ENCODE measurements at places on chromosomes 1 and 21.

DNA sequence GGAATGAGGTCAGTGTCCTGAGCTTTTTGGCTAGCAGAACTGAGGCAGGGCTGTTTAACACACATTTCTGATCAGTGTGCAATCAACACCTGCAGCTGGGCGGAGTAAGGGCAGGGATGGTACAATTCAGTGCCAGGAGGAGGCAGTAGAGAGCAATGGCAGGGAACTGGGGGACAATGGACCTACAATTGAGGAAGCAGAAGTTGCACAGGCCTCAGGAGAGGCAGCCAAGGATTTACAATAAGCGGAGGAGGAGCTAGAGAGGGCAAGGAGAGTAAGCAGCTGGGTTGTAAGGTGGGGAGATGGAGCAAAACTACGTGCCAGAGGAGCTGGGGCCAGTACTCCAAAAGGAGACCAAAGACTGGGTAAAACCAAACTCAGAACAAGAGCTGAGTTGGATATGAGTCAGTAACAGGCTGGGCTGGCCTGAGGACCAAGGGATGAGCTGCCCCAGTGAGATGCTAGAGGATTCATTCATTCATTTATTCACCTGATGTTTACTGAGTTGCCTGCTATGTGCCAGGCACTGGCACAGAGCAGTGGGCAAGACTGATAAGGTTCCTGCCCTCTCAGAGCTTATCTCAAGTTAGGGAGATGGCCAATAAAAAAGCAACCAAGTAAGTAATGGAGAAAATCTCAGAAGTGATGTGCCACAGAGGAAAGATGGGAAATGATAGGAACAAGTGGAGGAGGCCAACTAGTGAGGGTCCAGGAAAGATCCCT, 10.4 kb upstream of the GALE start:
- peak; percentile 88 for ATAC-seq

- no peak for ATAC-seq
Measured at GRCh38 chr1:183004141-183004540, 19.1 kb upstream of the LAMC1 start.

DNA sequence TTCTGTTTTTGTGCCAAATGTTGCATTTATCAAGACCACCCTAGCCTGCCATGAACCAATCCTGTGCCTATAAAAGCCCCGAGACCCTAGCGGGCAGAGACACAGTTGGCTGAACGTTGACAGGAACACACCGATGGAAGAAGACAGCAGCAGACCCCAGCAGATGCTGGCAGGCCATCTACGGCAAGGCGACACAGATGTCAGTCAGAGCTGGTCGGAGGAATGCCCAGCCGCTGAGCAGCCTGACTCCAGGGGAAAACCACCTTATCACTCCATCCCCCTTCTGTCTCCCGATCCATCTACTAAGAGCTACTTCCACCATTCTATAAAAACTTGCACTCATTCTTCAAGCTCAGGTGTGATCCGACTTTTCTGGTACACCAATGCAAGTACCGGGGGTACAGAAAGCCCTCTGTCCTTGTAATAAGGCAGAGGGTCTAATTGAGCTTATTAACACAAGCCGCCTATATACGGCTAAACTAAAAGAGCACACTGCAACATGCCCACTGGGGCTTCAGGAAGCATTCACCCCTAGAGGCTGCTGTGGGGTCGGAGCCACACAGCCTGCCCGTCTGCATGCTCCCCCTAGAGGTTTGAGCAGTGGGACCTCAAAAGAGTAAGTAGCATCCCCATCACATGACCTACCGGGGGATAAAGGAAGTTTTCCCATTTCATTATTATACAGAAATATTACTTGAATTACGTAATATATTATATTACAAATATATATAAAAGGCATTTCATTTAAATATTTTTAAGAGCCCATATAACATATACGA, 1156.3 kb upstream of the B3GALT2 start:
- ATAC-seq = no peak

- ATAC-seq = no peak
Measured at GRCh38 chr1:41525891-41526587, 41.6 kb upstream of the EDN2 start.

- ATAC-seq = no peak
Measured at GRCh38 chr1:154743526-154744036, 126.5 kb downstream of the KCNN3 start.

DNA sequence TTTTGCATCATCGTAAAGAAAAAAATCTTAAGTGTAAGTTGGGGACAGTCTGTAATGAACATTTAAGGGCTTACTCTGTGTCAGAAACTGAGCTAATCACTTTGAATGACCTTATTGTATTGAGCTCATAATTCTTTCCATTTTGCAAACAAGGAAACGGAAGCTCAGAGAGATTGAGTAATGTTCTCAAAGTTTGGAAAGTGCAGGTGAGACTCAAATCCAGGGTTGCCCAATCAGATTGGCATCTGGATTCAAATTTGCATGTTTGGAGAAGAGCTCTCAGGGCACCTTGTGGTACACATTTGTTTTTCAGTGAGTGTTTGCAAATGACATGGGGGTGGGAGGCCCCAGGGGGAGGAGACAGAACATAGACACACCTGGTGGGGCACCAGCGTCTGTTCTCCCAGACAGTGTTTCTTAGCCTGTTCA, 8.0 kb downstream of the ALPL start:
- peak; percentile 32 for ATAC-seq

- ATAC-seq = peak; percentile 35
Measured at GRCh38 chr1:109040989-109041620, 797 bp downstream of the WDR47 start.

DNA sequence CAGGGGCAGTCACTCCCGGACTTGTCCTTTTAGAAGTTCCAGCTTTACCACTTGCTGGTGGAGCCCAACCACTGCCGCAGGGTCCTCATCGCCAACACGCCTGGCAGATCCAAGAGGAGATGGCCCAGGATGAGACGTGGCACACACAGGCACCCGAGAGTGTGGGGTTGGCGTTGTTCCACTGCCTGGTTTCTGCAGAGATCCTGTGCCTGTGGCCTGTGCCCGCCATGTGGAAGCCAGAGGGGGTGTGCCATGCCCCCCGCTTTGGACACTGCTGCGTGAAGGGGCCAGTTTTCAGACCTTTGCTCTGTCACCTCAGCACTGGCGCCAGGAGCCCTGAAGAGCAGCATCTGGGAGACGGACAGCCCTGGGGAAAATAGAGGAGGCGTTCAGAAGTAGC, 10.8 kb downstream of the CD46 start:
- no peak for ATAC-seq

- no peak for ATAC-seq
Measured at GRCh38 chr1:160220301-160220700, 15.1 kb downstream of the PEA15 start.

DNA sequence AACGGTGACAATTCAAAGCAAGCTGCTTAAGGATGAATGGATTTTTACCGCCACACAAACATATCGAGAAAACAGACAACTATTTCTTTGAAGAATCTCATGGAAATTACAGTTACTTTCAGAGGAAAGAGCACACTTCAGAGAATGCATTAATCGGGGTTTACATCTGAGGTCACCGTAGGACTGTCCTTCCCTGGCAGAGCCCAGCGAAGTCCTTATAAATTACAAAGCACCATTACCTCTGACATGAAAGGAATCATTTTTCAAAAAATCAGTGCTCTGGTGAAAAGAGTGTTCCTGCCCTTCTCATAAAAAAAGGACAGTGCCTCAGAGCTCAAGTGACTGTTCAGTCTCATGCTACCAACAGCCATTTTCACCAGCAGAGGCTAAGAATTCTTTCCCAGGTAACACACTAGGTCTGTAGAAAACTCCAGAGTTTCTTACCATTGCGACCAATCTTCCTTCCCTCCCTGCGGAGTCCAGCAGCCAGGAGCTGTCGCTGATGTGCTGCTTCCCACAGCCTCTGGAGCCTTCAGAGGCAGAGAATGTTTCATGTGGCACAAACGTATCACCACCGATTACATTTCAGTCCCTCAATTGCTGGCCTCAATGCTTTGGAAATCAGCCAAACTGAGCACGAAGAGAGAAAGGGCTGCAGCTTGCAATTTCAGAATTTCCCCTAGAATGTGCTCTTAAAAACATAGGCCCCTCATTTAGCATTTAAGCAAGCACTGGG, 75.4 kb downstream of the PLD5 start:
- no peak for ATAC-seq

GRCh38 chr1:183048087-183049085, 25.2 kb downstream of the LAMC1 start:
- peak; percentile 99 for ATAC-seq

Data from stimulated activated memory B cell treated with anti-CD40 and anti-IgM and Interleukin-4, amounts not matched to agents 10 μg/mL and 1 μg/mL and 100 μg/mL, for 72 hours (primary cell).